ENCODE measurements at places on chromosomes 13 and 19. TPM values are rescaled to one million over a fixed set of nuclear protein-coding genes. Genes with fewer than 3 reads are reported as not detected.

DNA sequence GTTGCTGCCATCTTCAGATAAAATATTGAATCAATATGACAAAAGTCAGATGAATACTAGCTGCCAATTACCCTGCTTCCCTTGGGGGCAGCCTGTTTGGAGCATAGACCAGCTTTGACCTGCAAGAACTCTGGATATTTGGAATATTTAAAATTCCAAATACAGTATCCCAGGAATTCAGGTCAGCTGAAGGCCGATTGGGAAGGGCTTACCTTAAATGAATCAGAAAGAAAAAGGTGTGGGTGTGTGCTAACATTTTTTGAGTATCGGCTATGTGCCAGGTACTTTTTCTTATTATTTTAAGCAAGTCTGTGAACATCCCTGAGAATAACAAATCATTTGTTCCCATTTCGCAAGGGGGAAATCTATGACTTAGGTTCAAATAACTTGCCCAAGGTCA is 1.8 kb upstream of the RUBCNL start:
- DNase-seq = peak; percentile 10

DNA sequence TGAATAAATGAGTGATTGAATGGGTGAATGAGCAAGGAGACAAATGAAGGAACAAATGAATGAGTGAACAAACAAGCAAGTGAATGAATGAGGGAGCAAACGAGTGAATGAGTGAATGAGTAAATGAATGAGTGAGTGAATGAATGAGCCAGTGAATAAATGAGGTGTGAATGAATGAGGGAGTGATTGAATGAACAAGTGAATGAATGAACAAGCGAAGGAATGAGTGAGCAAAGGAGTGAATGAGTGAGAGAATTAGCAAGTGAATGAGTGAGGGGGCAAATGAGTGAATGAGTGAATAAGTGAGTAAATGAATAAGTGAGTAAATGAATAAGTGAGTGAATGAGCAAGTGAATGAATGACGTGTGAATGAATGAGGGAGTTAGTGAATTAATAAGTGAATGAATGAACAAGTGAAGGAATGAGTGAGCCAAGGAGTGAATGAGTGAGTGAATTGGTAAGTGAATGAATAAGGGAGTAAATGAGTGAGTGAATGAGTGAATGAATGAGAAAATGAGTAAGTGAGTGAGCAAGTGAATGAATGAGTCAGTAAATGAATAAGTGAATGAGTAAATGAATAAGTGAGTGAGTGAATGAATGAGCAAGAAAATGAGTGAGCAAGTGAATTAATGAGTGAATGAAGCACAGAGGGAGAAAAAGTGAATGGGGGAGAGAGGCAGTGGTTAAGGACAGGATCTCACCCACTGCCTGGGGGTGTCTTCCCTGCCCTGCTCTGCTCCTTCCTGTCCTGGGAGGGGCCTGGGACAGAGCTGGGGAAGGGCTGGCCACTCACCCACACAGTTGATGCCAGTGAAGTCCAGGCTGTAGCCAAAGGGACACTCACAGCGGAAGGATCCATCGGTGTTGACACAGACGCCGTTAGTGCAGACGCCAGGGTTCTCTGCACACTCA is 36.4 kb downstream of the CCL25 start:
- DNase-seq = no peak

DNA sequence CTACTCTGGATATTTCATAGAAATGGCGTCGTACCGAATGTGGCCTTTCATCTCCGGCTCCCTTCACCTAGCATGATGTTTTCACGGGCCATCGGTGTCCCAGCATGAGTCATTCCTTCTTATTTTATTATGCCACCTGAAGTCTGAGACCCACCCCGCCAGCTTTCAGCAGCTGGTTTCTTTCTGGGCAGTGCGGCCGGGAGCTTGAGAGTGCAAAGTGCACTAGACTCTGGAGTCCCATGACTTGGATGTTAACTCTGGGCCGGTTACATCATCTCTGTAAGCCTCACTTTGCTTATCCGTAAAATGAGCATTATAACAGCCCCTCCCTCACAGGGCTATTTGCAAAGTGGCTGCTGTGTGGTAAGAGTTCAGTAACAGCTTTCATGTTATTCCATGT is 5.8 kb upstream of the KMT5C start:
- peak; percentile 15 for DNase-seq

- peak; percentile 94 for DNase-seq
Measured at GRCh38 chr13:112688560-112689302, 1.1 kb upstream of the ATP11A start.

GRCh38 chr19:38524994-38525634 is 91.6 kb downstream of the RYR1 start:
- DNase-seq = peak; percentile 50

DNA sequence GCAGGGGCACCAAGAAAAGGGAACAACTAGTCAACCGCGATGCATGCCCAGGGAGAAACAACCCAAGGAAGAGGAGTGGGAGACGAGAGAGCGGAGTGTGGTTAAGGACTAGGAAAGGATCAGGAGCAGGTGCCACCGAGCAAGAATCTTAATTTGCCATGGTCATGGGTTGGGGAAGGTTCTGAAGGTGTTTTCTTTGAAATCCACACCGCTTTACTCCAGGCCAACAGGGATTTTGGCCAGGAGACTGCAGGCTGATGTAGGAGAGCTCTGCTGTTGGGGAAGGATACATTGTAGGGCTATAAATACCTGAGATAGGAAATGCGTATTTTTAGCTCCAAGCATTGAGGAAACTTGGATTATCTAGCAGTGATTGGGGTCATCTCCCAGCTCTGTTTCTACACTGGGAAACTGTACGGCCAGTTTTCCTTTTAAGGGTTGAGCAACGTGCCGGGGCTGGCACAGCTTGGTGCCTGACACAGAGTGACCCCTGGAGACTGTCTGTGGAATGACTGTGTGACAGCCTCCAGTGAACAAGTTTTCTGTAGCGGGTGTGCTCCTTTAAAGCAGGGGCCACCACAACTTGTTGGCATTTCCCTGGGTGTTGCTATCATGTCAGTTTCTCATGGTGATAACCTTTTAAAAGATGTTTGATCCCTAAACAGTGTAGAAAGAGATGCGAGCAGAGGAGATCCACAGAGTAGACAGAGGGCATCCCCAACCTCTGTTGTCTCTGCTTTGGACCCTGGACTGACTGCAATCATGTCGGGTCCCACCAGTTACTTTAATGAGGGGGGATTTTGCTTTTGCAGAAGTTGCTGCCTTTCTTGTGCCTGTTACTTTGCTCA is 34.3 kb downstream of the ZNF536 start:
- DNase-seq = no peak

GRCh38 chr13:112042496-112042895 is 24.5 kb upstream of the SOX1 start:
- no peak for DNase-seq

- DNase-seq = no peak
Measured at GRCh38 chr13:98556142-98556816, 20.6 kb downstream of the STK24 start.

DNA sequence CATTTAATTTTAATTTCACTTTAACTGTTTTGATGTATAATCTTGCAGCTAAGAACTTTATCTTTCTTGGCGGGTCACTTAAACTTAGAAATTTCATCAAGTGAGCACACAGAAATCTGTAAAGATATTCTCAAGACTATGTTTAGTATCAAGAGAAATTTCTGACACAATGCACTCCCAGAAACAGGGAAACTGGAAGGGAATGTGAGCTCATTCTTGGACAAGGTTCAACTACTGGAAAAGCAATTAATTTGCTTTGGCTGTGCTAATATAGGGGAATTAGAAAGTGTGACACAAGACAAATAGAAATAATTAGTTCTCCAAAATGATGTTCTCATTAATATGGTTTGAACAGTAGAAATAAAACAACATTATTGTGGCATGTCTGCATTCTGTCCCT is 402.3 kb downstream of the DACH1 start:
- DNase-seq = no peak

DNA sequence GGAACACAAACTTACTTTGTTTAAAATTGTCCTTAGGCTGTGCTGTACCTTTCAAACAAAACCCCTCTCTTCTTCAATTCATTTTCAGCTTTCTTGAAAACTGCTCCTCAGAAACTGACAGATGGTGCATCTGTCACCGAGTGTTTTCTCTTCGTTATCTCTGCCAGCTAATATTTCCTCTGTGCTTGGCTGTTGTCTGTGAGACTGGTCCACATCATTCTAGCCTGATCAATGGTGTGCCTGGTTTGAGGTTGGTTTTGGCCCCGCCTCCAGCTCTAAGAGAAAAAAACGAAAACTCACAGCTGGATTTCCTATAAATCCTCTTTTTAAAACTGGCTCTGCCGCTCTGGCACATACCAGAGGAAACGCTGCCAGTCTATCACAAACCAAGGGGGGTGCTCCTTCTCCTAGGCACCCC is 79.7 kb downstream of the STARD13 start:
- no peak for DNase-seq

- DNase-seq = no peak
Measured at GRCh38 chr19:14035706-14036105, 4.1 kb downstream of the IL27RA start.

GRCh38 chr19:16869331-16869972 is 19.3 kb upstream of the F2RL3 start:
- DNase-seq = peak; percentile 48

GRCh38 chr19:31355665-31356289 is 6.5 kb upstream of the TSHZ3 start:
- DNase-seq = no peak

DNA sequence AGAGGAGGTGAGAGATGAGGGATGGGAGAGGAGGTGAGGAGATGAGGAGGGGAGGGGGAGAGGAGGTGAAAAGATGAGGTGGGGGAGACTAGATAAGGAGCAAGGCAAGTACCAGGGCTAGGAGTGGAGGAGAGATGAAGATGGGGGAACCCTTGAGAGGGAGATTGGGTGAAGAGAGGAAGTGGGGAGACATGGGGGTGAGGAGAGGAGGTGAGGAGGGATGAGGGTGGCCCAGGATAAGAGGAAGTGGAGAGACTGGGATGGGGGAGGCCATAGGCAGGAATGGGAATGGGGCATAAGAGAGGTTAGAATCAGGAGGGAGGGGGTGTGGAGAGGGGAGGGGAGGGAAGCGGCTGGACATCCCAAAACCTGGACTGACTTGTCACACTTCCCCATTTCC is 16.7 kb upstream of the EMC10 start:
- peak; percentile 42 for DNase-seq

- DNase-seq = peak; percentile 93
Measured at GRCh38 chr19:1259876-1260748, 9.0 kb upstream of the CIRBP start.

DNA sequence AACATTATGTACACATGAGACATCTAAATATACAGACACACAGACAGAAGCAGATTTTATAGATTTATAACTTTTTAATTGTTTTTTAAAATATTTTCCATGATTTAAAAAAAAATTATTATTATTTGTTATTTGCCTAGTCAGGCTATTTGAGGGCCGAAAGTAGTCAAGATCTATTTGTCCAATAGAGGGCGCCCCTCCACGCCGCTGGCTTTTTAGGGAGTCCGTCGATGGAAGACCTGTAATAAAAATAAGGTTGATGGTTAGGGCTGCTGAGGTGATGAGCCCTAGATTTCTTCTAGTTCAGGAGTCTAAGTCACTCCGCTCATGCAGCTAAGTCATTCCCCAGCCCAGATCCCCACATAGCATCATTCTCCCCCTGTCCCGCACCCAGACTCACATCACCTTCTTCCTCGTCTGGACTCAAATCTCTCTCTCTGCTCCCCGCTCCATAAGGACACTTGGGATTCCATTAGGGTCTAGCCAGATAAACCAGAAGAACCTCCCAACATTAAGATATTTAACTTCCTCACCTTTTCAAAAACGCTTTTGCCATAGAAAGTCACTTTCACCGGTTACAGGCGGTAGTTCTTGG is 33.9 kb upstream of the CEACAM21 start:
- DNase-seq = no peak

DNA sequence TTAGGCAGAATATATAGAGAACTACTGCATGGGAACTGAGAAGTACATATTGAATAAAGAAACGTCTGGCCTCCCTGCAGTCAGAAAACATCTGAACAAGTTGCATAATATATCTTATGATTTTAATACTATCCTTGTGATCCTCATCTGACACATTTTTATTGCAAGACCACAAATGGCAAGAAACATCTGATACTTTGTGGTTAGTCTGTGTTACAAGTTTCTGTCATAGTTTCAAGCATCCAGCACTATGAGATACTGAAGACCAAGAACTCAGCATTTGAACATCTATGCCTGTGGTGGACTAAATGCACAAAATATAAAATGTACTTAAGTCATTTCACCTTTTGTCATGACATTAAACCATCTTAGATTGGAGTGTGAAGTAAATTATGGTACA is 1175.8 kb upstream of the MIR17HG start:
- no peak for DNase-seq

DNA sequence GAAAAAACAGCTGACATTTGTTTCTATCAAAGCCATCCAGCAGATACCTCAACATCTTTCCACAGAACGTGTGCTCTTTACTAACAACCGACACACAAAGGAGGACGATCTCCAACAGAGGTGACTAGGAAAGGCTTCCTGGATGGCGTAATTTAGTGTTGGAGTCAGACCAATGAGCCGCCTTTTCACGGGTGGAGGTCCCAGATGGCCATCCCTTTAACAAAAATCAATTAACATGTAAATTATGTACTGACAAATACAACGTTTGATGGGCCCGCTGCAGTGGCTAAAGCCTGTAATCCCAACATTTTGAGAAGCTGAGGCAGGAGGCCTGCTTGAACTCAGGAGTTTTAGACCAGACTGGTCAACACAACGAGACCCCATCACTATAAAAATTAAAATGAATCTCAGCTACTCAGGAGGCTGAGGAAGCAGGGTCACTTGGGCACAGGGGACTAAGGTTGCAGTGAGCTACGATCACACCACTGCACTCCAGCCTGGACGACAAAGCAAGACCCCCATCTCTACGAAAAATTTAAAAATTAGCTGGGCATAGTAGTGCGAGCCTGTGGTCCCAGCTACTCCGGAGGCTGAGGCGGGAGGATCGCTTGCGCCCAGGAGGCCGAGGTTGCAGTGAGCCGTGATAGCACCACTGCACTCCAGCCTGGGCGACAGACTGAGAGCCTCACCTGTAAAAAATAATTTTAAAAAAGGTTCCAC is 1.2 kb upstream of the DPY19L3 start:
- no peak for DNase-seq

- DNase-seq = peak; percentile 88
Measured at GRCh38 chr19:52603558-52604207, 33.6 kb downstream of the ZNF701 start.

The SOX1 gene
- not detected for total RNA-seq

The LILRB5 gene
- not detected for total RNA-seq

The FCGBP gene
- total RNA-seq = under 0.01 TPM

The SHD gene
- total RNA-seq = not detected

The RYR1 gene
- total RNA-seq = under 0.01 TPM

The KCNC3 gene
- total RNA-seq = not detected

The ZNF724 gene
- total RNA-seq = 2.5 TPM

The COX6B1 gene
- 185 TPM for total RNA-seq

The ZNF28 gene
- total RNA-seq = 23.2 TPM

The TINCR gene
- total RNA-seq = under 0.01 TPM

The SLC7A1 gene
- 25.7 TPM for total RNA-seq

The TPTE2 gene
- total RNA-seq = not detected

The LSM14A gene
- total RNA-seq = 77.8 TPM

The APBA3 gene
- 22.4 TPM for total RNA-seq

The NR1H2 gene
- 113 TPM for total RNA-seq

The S1PR2 gene
- 14.1 TPM for total RNA-seq

The SERTM1 gene
- not detected for total RNA-seq

The KLHL1 gene
- not detected for total RNA-seq

The DMKN gene
- total RNA-seq = 30.9 TPM

The CARM1 gene
- 41.0 TPM for total RNA-seq

The KIR2DL1 gene
- not detected for total RNA-seq
